ENCODE measurements at places on chromosomes 2 and 18. TPM values are rescaled to one million over a fixed set of nuclear protein-coding genes. Genes with fewer than 3 reads are reported as not detected.

NIFK gene
- 53.4 TPM for polyA plus RNA-seq

SLC5A7 gene
- polyA plus RNA-seq: 0.09 TPM

BOLL gene
- polyA plus RNA-seq: 1.6 TPM

GRCh38 chr2:26255759-26256384 is 11.1 kb downstream of the HADHB start:
- DNase-seq: no peak

DNA sequence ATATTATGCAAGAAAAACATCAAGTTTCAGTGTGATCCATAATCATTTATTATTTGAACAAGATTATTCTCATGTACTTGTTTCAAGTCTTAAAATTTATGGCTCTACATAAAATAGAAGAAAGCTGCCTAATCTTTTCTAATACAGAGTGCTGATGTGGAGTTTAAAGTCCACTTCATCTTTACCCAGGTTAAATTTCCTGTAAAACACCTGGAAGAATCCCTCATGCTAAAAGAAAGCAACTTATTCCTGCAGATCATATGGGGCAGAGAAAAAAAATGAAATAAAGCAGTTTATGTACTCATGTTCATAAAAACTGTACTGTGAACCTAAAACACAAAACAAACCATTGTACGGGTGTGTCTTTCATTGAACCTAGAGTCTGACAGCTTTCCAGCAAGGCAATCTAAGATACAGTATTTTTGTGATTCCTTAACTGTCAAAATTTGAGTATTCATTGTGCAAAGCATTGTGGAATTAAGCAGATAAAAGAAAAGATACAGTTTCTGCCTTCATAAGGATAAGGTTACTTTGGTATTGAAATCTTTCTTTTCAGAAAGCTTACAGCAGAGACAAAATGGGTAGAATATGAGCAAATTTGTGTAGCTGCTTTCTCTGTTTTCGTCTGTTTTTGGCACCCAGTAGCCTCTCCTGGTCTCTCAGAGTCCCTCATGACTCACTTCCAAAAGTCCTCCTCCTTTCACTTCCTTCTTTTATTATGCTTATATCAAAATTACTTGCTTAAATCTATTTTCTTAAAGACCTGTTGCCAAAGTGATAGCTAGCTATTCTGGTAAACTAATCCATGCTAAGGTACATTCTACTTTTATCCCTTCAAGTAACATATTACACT is 26.9 kb upstream of the GLS start:
- DNase-seq: no peak

GRCh38 chr2:188964976-188965546 is 9.1 kb upstream of the COL3A1 start:
- no peak for DNase-seq

DNA sequence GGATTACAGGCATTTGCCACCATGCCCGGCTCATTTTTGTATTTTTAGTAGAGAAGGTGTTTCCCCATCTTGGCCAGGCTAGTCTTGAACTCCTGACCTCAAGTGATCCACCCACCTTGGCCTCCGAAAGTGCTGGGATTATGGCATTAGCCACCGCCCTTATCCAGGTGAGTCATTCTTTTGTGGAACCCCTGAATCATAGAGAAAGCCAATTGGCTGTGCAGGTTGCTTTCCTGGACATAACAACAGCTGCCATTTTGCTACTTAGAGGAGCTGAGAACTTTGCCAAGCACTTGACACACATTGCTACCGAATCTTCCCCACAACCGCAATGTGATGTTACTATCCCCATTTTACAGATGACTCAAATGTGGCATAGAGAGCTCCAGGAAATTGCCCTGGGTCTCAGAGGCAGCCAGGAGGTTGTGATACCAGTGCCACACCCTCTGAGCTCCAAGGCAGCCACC is 36.0 kb downstream of the SETBP1 start:
- no peak for DNase-seq

DNA sequence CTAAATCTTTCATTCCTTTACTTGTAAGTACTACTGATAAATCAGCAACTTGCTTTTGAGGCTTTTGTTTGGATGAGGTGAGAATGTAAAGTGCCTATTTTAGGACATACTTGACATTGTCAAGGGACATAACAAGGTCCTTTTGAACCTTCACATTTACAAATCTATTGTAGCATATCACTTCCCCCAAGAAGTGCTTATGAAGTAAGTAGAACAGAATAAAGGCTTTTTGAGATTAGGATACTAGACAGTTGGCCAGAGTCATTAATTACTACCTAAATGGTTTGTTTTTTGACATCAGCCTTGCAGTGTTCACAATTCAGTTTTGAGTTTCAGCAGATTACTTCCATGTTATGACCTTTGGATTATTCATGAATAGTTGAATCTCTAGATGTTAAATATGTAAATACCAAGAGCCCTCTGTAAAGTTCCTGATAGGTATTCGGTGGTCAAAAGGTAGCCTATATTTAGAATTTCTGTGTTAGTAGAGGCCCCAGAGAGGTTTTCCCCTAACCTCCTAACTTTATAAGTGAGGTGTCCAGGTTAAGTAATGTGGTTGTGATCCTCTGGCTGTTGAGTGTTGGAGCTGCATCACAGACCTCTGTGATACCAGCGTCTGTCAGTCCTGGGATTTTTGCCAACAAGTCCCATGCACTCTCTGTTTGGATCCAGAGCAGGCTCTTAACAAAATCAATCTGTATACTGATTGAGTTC is 67.2 kb downstream of the LCLAT1 start:
- DNase-seq: no peak

DNA sequence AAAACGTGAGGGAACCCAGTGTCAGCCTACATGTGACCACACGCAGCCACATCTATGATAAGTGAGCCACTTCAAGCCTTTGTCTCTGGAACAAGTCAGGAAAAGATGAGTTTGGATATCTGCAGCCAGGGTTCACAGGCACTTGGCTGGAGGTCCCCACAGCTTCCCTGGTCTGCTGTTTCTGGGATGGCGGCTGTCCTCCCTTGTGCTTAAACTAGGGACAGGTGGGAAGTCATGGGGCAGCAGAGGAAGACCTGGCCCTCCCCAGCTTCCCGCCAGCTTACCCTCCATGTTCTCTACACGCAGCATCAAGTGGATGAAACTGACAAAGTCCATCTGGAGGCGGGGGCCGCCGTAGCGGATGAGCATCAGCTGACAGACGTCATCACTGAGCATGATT is 38.5 kb upstream of the GALNT14 start:
- DNase-seq: no peak

DNA sequence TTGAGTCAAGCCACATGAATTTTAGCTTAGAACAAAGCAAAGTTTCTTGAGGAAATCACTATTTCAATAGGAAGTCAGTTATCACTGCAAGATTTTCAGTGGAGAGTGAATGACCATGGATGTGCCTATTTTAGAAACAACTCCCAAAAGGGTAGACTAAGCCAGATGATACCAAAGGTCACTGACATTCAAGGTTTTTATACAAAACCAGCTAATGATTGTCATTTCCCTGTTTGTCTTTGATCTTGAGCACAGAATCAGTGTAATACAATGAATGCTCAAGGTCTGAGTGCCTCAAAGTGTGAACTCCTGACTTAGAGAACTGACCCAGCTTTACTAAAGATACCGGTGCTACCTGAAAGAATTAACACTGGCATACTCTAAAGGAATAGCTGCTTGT is 60.5 kb downstream of the CDH2 start:
- no peak for DNase-seq

DNA sequence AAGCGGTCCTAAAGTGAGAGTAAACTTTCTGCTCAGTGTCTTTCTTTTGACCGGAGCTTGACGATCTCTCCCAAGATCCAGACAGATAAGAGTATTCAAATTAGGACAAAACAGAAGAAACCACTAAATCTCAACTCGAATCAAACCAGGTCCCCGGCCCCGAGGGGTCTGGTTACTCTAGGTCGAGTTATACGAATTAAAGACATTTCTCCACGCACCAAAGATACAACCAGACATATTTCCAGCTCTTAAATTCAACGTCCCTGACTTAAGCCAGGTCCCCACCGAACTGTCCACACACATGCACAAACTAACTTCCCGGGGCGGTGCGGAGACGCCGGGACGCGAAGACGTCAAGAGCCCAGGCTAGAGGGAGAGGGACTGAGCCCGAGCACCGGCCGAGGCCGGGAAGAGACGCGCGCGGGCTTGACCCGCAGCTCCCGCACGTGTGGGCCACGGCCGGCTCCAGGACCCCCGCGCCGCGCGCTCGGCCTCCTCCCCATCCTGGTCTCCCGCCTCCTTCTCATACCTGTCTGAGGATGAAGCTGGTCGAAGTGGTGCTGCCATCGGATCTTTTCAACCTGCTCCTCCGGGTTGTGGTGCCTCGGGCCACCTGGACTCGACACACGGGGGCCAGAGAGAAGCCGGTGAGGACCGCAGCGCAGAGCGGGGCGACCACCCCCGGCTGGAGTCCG is 896 bp downstream of the CACNB4 start:
- DNase-seq: no peak

DNA sequence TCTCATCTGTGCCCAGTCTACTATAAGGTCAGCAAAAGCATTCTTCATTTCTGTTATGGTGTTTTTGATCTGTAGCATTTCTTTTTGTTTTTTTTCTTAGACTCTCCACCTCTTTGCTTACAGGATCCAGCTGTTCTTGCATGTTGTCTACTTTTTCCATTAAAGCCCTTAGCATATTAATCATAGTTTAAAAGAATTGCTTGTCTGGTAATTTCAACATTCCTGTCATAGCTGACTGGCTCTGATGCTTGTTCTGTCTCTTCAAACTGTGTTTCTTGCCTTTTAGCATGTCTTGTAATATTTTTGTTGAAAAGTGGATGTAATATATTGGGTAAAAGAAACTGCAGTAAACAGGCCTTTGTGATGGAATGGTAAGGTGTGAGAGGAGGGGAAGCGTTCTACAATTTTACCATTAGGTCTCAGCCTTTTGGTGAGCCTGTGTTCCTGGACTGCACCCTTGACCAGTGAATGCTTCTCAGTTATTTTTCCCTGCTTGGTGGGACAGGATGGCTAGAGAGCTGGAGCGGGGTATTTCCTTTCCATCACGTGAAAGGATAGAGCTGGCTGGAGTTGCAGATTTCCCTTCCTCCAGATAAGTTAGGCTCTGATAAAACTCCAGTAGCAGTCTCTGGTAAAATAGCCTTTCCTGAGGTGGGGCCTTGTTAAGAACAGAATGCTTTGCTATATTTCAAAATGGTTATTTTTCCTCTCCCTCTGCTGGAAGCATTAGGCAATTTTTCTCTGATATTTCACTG is 65.4 kb downstream of the PLA2R1 start:
- DNase-seq: no peak

- DNase-seq: no peak
These were observed 48.1 kb downstream of the LHCGR start for GRCh38 chr2:48707466-48707865.

- no peak for DNase-seq
These were observed 1.6 kb downstream of the ELAC1 start for GRCh38 chr18:50969448-50969847.

- no peak for DNase-seq
These were observed 778.5 kb downstream of the BCL11A start for GRCh38 chr2:59774821-59775433.

- DNase-seq: no peak
These were observed 14.1 kb downstream of the C18orf63 start for GRCh38 chr18:74329688-74330205.

DNA sequence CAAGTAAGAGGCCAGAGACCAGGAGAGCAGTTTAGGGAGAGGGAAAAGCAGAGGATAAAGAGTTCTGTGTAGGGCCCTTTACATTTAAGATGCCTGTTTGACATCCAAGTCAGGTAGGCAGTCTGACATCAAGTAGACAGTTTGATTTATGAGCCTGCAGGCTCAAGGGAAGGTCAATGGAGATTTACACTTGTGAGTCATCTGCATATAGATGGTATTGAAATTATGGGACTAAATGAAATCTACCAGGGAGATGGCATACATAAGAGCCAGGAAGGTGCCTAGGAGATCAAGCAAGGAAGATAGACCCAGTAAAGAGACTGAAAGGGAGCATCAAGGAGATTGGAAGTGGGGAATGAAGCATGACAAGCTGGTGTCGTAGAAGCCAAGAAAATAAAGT is 212.4 kb upstream of the PKDCC start:
- DNase-seq: no peak

DNA sequence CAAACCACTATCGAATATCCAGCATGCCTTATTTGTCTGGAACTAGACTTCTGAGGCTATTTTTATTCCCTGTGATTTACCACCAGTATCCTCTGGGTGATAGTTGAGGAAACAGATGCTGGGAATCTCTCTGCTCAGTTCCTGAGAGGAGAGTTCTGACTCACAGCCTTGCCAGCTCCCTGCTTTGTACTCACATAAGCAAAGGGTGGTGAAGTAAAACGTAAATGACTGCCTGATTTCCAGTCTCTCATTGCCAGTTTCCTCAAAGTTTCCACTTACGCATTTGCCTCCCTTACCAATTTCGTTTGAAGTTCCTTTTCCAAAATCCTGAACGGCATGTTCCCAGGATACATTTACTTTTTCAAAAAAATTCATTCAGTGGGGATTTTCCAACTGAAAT is 69.2 kb upstream of the HNRNPA3 start:
- DNase-seq: no peak

GRCh38 chr2:71945603-71945959 is 202.1 kb downstream of the CYP26B1 start:
- no peak for DNase-seq

- no peak for DNase-seq
These were observed 391.1 kb upstream of the MEX3C start for GRCh38 chr18:51588616-51589015.

DNA sequence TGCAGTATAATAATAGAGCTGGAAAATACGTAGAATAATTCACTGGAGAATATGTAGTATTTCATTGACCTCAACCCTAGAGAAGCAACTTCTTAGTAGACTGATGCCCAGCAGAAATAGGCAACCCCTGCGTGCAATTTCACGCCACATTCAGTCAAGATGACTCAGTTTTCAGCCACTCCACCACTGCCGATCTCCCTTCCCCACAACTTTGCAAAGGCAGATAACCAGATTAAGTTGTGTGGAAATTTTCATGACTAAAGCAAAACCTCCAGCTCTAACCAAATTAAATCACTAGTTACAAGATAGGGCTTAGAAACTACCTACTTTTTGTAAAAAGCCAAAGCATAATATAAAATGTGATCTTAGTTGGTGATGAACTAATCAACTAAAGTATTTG is 63.3 kb upstream of the STK17B start:
- no peak for DNase-seq

GRCh38 chr2:69275490-69275889 is 111.5 kb downstream of the GFPT1 start:
- no peak for DNase-seq

DNA sequence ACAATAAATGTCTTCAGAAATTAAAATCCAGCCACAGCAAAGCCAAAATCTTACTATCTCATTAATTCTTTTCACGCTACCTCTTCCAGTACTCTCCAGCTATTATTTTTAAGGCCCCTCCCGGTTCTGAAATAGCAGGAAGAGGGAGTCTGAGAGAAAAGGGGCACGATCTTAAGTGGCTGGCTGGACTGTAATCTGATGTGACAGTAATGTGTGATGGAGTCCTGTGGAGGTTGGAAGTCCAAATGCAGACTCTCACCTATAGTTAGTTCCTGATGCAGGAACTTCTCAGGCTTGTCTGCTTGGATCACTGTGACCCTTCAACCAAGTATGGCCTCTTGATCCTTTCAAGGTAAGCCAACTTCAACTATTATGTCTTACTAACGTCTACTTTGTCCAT is 43.2 kb downstream of the SMAD2 start:
- no peak for DNase-seq

Data from forelimb muscle (tissue), 1 donor.